CD4-positive, alpha-beta T cell treated with Interferon gamma for 1 hour (primary cell): ENCODE measurements at places on chromosomes 5 and 9.

DNA sequence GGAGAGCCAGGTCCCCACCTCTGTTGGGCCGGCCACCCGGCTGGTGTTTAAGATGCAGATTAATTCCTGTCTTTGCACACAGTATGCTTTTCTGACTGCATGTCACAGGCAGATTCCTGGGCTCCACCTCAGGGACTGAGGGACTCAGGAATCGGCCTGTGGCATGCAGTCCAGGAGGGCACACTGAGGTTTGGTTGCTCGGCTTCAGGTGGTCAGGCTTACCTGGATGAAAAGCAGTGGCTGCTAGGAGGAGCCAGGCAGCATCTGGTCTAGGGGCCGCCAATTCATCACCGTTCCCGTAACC is 1.1 kb downstream of the WDR5 start:
- DNase-seq: no peak

GRCh38 chr5:158851488-158851887 is 248.2 kb downstream of the EBF1 start:
- DNase-seq: no peak

GRCh38 chr5:80916676-80917075 is 43.5 kb upstream of the RASGRF2 start:
- DNase-seq: no peak

DNA sequence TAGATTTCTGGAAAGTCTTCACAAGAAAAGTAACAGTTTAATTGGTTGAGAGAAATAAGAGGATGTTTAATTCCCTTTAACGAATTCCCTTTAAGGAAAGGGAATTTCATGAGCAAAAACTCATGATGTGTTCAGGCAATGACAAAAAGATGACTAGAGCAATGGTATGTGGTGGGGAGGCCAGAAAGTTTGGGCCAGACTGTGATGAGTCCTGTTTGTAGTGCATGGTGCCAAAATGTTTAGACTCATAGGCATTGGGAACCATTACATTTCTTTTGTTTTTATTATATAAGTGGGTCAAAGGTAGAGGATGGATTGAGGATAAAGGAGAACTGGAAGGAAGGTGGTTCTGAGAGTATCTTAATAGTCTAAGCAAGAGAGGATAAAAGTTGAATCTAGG is 10.9 kb downstream of the CNTRL start:
- DNase-seq: no peak

DNA sequence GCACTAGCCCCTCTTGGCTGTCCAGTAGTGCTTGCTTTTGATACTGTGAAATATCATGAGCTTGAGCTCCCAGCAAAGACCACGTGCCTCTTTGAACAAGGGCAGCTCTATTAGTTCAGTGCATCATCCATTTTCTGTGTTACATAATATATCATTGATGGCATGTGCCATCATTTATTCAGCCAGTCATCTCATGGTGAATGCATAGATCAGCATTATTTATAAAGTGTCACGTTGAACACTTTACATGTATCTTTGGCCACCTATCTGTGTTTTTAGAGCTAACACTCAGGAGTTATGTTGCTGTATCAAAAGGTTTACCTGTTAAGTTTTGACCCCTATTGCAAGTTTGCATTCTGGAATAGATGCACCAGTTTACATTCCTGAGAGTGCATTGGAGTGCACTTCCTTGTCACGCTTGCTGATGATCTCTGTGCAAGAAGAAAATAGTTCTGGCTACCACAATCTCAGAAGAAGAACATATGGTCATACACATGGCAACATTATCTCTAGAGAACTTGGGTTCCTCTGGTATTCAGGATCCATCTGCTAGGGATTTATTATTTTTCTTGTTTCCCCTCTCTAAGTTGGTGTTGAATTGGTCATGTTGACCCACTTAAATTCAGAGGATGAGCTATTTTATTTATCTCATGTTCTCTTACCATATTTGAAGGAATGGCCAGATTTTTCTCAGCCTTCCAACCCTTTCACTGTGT is 120.9 kb downstream of the SH3GL2 start:
- no peak for DNase-seq

DNA sequence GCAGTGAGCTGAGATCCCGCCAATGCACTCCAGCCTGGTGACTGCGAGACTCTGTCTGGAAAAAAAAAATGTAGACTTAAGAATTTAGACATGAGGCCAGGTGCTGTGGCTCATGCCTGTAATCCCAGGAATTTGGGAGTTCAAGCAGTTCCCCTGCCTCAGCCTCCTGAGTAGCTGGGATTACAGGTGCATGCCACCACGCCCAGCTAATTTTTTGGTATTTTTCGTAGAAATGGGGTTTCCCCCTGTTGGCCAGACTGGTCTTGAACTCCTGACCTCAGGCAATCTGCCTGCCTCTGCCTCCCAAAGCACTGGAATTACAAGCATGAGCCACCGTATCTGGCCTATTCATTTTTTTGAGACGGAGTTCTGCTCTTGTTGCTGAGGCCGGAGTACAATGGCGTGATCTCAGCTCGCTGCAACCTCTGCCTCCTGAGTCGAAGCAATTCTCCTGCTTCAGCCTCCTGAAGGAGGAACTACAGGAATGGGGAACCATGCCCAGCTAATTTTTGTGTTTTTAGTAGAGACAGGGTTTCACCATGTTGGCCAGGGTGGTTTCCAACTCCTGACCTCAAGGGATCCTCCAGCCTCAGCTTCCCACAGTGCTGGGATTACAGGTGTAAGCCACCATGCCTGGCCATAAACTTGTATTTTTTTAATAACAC is 14.0 kb downstream of the DDX46 start:
- no peak for DNase-seq

GRCh38 chr9:36928670-36929349 is 105.3 kb downstream of the PAX5 start:
- no peak for DNase-seq
